Liver (tissue), 10 donors: ENCODE measurements at places on chromosomes 6 and 20. TPM values are rescaled to one million over a fixed set of nuclear protein-coding genes. Genes with fewer than 3 reads are reported as not detected.

DNA sequence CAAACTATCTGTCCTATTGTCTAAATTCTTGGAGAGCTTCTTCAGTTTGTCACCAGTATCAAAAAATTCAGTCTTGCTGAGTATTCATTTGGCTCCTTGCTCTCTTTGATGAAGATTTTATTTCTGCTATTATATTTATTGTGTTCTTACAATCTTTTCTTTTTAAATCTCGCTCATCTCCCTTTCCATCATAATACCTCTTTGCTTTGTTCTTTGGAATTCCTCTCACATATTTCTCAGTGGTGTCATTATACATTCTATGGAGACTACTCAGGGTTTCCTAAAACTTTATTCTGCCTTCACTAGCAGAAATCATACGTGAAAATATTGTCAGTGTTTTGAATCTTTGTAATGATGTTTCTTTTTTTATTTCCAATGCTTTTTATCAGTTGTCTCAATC is 445.2 kb upstream of the ID4 start:
- DNase-seq, result no peak

Gene SLC22A3
- total RNA-seq, result 40.9 TPM

Gene GCM1
- total RNA-seq, result 0.05 TPM

- DNase-seq, result peak; percentile 32
Measured at GRCh38 chr6:2938004-2938631, 33.2 kb downstream of the SERPINB6 start.

Gene GNAS-AS1
- 0.08 TPM for total RNA-seq

DNA sequence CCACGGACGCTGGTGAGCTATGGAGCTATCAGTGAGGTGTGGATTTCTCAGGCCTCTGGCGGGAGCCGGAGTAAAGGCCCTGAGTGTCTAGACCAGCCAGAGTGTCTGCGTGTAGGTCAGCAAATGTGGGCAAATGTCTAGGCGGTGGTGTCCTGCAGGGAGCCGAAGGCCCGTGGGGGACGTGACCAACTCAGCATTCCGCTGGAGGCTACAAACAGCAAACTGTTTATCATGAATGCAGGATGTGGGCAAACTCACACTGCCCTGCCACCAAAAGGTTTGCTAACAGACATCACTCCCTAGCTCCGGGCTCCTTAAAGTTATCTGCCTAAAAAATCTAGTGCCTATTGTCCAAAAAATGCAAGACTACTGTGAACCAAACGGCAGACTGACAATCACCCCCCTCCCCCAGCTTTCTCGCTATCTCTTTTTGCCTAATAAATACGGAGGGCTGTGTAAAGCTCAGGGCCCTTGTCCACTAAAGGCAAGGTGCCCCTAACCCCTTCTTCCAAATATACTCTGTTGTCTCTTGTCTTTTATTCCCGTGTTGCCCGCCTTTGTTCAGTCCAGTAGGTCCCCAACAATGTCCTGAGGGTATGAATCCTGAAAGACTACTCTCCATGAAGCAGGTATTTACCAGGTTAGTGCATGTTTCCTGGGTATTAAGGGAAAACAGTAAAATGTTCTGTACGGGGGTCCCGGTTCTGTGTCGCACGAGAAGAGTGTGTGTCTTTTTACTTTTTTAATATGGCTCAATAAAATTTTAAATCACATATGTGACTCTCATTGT is 29.0 kb upstream of the AFDN start:
- no peak for DNase-seq
